ENCODE measurements at places on chromosomes 11 and 22. TPM values are rescaled to one million over a fixed set of nuclear protein-coding genes. Genes with fewer than 3 reads are reported as not detected.

Gene GGTLC2
- total RNA-seq, result not detected

Gene ISX
- total RNA-seq, result not detected

Gene DDTL
- 0.75 TPM for total RNA-seq

Gene NEFH
- total RNA-seq, result 3.1 TPM

Gene FAM76B
- 26.1 TPM for total RNA-seq

Gene KRTAP5-5
- not detected for total RNA-seq

Gene POLA2
- total RNA-seq, result 5.2 TPM

Gene ROBO4
- 0.25 TPM for total RNA-seq

Gene RTL10
- total RNA-seq, result 33.6 TPM

Gene LIF
- total RNA-seq, result 63.3 TPM

Gene PDE2A
- total RNA-seq, result 0.75 TPM

Gene TTC28
- 23.2 TPM for total RNA-seq

Gene HARBI1
- 8.1 TPM for total RNA-seq

Gene GAB2
- total RNA-seq, result 18.2 TPM

Gene CRACR2B
- 2.6 TPM for total RNA-seq

Gene TESMIN
- 1.7 TPM for total RNA-seq

Gene RIBC2
- not detected for total RNA-seq

Gene CSNK2A3
- total RNA-seq, result 1.7 TPM

Gene PRR33
- not detected for total RNA-seq

Gene MYOD1
- total RNA-seq, result not detected

Gene DLG2
- total RNA-seq, result 2.8 TPM

Gene PTGDR2
- not detected for total RNA-seq

Gene ART5
- 4.1 TPM for total RNA-seq

Gene CALCA
- total RNA-seq, result not detected

Gene YAP1
- total RNA-seq, result 122 TPM

Gene CHST1
- 2.6 TPM for total RNA-seq

Gene RIC3
- 3.0 TPM for total RNA-seq

Gene PAMR1
- 12.6 TPM for total RNA-seq

Gene NPAS4
- 0.50 TPM for total RNA-seq

Gene CYP2D6
- total RNA-seq, result 0.82 TPM
